ENCODE measurements at places on chromosomes 2 and 18.

GRCh38 chr18:24725644-24726415 is 265.4 kb downstream of the HRH4 start:
- H3K27ac ChIP-seq, result no peak overlapping the region
- H3K36me3 ChIP-seq, result no peaks in the 10 kb centered on the region
- H3K4me3 ChIP-seq, result no peak overlapping the region
- no peak for DNase-seq
- H3K27me3 ChIP-seq, result no peaks in the 10 kb centered on the region

DNA sequence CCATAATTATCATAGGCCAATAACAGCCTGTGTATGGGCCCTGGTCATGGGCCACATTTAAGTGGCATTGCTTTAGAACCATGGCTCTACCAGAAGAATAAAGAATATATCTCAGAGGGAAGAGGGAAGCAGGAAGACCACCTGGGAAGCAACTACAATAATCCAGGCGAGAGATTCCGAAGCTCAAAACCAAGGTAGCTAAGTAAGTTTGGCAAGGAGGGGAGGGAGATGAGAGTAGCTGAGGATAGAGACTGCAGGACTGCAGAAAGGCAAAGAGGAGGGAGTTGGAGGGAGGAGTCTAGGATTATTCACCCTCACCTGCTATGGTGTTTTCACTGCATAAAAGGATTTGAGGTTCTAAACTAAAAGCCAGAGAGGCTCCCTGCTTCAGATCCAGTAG is 293.5 kb downstream of the SETBP1 start:
- no peak for DNase-seq
- H3K4me1 ChIP-seq, result peaks cover 5% of the 10 kb centered on the region
- H3K36me3 ChIP-seq, result no peaks in the 10 kb centered on the region
- H3K27ac ChIP-seq, result no peak overlapping the region
- H3K27me3 ChIP-seq, result no peaks in the 10 kb centered on the region

GRCh38 chr2:100359576-100359975 is 37.3 kb upstream of the LONRF2 start:
- no peak overlapping the region for H3K4me3 ChIP-seq
- H3K27me3 ChIP-seq, result no peaks in the 10 kb centered on the region
- H3K4me1 ChIP-seq, result no peaks in the 10 kb centered on the region
- no peak overlapping the region for H3K27ac ChIP-seq
- no peaks in the 10 kb centered on the region for H3K36me3 ChIP-seq

- H3K4me3 ChIP-seq, result no peak overlapping the region
- no peak for DNase-seq
- no peak overlapping the region for H3K27ac ChIP-seq
- H3K36me3 ChIP-seq, result no peaks in the 10 kb centered on the region
These were observed 1492.5 kb upstream of the TMEFF2 start for GRCh38 chr2:193687195-193687594.

DNA sequence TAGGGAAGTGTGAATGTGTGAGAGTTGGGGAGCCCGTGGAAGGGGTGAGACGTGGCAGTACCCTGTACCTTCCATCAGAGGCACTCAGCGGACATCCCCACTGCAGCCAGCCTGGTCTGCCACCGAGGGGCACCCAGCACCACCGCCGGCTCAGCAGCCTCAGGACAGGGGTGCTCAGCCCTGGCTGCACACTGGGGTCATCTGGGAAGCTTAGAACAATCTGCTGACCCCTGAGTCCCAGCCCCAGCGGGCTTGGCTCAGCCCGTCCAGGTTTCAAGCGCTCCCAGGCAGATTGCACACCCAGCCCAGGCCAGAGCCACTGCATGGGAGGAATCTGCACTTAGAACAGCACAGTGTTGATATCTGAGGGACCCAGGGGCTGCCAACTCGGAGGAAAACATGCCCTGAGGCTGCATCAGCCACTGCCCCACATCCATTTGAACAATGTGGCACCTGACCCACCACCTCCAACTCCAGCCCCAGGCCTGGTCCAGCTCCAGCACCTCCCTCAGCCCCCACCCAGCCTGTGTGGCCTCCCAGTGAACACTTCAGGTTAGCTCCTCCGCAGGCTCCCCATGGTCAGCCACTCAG is 147.1 kb upstream of the OTOS start:
- H3K27me3 ChIP-seq, result no peaks in the 10 kb centered on the region
- H3K27ac ChIP-seq, result no peak overlapping the region
- DNase-seq, result no peak
- no peak overlapping the region for H3K4me3 ChIP-seq
- H3K4me1 ChIP-seq, result no peaks in the 10 kb centered on the region

GRCh38 chr2:106160786-106161261 is 33.3 kb downstream of the UXS1 start:
- no peaks in the 10 kb centered on the region for H3K4me1 ChIP-seq
- H3K36me3 ChIP-seq, result no peaks in the 10 kb centered on the region
- no peak overlapping the region for H3K4me3 ChIP-seq
- no peak overlapping the region for H3K27ac ChIP-seq
- no peak for DNase-seq
- no peaks in the 10 kb centered on the region for H3K27me3 ChIP-seq

- no peak overlapping the region for H3K4me3 ChIP-seq
- DNase-seq, result no peak
- peaks cover 2% of the 10 kb centered on the region for H3K4me1 ChIP-seq
- H3K27me3 ChIP-seq, result no peaks in the 10 kb centered on the region
These were observed 48.4 kb upstream of the TNP1 start for GRCh38 chr2:216908300-216908699.

GRCh38 chr18:73038336-73038735 is 170.5 kb upstream of the NETO1 start:
- no peaks in the 10 kb centered on the region for H3K36me3 ChIP-seq
- H3K27ac ChIP-seq, result no peak overlapping the region
- H3K27me3 ChIP-seq, result no peaks in the 10 kb centered on the region
- no peak for DNase-seq
- no peak overlapping the region for H3K4me3 ChIP-seq

DNA sequence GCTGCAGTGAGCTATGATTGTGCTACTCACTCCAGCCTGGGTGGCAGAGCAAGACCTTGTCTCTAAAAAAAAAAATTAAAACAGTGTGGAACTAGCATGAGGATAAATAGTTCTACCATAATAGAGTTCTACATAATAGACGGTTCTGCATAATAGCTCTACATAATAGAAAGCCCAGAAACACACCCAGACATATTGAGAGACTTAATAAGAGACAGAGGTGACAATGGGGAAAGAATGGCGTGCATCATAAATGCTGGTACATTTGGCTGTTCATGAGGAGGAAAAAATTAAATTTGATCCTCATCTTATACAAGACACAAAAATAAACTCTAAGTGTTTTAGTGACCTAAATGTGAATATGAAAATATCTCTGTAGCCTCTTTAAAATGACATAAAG is 58.5 kb downstream of the PTRHD1 start:
- no peak overlapping the region for H3K4me3 ChIP-seq
- no peak overlapping the region for H3K27ac ChIP-seq
- H3K36me3 ChIP-seq, result no peaks in the 10 kb centered on the region
- H3K4me1 ChIP-seq, result no peaks in the 10 kb centered on the region
- DNase-seq, result no peak

DNA sequence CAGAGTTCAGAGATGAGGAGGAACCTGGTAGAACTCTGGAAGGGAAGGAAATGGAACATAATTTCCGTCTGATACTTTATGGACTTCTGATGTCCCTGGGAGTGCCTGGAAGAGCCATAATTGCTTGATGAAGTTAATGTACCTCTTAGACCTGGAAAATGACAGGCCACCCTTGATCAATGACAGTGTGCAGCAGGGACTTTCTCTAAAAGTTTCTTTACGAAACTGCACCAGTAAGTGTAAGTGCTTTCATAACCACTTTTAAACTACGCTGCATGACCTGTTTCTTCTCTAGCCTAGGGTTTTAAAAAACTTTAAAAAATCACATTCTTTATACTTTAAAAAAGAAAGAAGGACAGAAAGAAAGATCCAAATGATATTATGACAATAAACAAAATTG is 164.5 kb downstream of the LPIN1 start:
- no peaks in the 10 kb centered on the region for H3K36me3 ChIP-seq
- DNase-seq, result no peak
- H3K27ac ChIP-seq, result no peak overlapping the region
- H3K4me3 ChIP-seq, result no peak overlapping the region

- H3K4me1 ChIP-seq, result no peaks in the 10 kb centered on the region
- no peaks in the 10 kb centered on the region for H3K27me3 ChIP-seq
- no peak for DNase-seq
- H3K36me3 ChIP-seq, result no peaks in the 10 kb centered on the region
- no peak overlapping the region for H3K4me3 ChIP-seq
- H3K27ac ChIP-seq, result no peak overlapping the region
These were observed 429.5 kb downstream of the ZNF521 start for GRCh38 chr18:24922491-24922890.

- no peaks in the 10 kb centered on the region for H3K36me3 ChIP-seq
- H3K27me3 ChIP-seq, result no peaks in the 10 kb centered on the region
- no peaks in the 10 kb centered on the region for H3K4me1 ChIP-seq
- no peak overlapping the region for H3K27ac ChIP-seq
- no peak for DNase-seq
These were observed 456.6 kb downstream of the TDRD15 start for GRCh38 chr2:21580391-21580790.

GRCh38 chr2:211611061-211611518 is 927.5 kb downstream of the ERBB4 start:
- no peaks in the 10 kb centered on the region for H3K36me3 ChIP-seq
- H3K27ac ChIP-seq, result no peak overlapping the region
- no peaks in the 10 kb centered on the region for H3K4me1 ChIP-seq
- DNase-seq, result no peak

GRCh38 chr2:227821043-227821942 is 7.7 kb downstream of the CCL20 start:
- H3K4me1 ChIP-seq, result no peaks in the 10 kb centered on the region
- H3K27ac ChIP-seq, result no peak overlapping the region
- no peaks in the 10 kb centered on the region for H3K27me3 ChIP-seq
- DNase-seq, result no peak

- H3K27me3 ChIP-seq, result no peaks in the 10 kb centered on the region
- H3K4me1 ChIP-seq, result peaks cover 2% of the 10 kb centered on the region
- no peaks in the 10 kb centered on the region for H3K36me3 ChIP-seq
- no peak for DNase-seq
These were observed 11.1 kb downstream of the SPOPL start for GRCh38 chr2:138512672-138513071.

DNA sequence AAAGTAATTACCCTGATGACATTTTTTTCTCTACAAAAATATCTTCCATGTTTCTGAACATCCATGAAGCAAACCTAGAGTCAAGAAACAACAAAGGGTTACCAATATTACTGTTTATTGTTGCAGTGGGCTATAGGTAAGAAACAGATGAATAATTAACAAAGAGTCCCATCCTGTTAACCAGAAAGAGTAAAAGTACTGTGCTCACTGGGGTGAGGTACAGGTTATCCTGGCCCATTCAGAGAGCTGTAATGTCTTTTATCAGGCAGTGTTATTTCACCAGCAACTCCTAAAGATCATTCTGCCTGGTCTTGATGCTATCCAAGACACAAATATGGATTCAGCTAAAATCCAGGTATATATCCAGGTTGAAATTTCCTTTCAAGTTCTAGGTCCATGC is 754.9 kb downstream of the SATB2 start:
- peaks cover 2% of the 10 kb centered on the region for H3K27me3 ChIP-seq
- DNase-seq, result no peak
- H3K36me3 ChIP-seq, result no peaks in the 10 kb centered on the region
- no peak overlapping the region for H3K4me3 ChIP-seq
- no peak overlapping the region for H3K27ac ChIP-seq
- H3K4me1 ChIP-seq, result no peaks in the 10 kb centered on the region

DNA sequence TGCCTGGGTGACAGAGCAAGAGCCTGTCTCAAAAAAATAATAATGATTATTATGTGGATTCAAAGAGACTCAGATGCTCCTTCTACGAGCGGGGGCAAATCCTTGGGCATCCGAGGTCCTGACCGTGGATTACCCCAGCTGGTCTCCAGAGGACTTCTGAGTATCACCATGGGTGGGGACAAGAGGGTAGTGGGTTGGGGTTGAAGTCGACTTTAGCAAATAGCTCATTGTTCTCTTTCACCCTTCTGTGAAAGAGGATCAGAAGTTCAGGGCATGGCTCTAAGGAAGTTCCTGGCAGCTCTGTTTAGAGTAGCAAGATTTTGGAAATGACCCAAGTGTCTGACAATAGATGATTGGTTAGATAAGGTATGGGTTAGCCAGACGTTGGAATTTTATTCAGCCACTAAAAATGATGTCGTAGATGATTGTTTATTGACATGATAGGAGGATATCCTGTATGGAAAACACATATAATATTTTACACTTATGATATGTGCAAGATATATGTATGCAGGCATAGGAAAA is 59.0 kb upstream of the SPRED2 start:
- H3K4me3 ChIP-seq, result no peak overlapping the region
- no peak overlapping the region for H3K27ac ChIP-seq
- no peaks in the 10 kb centered on the region for H3K4me1 ChIP-seq
- no peak for DNase-seq

GRCh38 chr2:4618141-4618540 is 914.8 kb downstream of the DCDC2C start:
- H3K36me3 ChIP-seq, result no peaks in the 10 kb centered on the region
- H3K27me3 ChIP-seq, result no peaks in the 10 kb centered on the region
- H3K4me3 ChIP-seq, result no peak overlapping the region
- H3K27ac ChIP-seq, result no peak overlapping the region
- H3K4me1 ChIP-seq, result no peaks in the 10 kb centered on the region
- no peak for DNase-seq

- no peaks in the 10 kb centered on the region for H3K36me3 ChIP-seq
- H3K4me1 ChIP-seq, result no peaks in the 10 kb centered on the region
- DNase-seq, result no peak
These were observed 51.7 kb downstream of the COX7A2L start for GRCh38 chr2:42309366-42309765.
